ENCODE measurements at places on chromosomes 2 and 18.

DNA sequence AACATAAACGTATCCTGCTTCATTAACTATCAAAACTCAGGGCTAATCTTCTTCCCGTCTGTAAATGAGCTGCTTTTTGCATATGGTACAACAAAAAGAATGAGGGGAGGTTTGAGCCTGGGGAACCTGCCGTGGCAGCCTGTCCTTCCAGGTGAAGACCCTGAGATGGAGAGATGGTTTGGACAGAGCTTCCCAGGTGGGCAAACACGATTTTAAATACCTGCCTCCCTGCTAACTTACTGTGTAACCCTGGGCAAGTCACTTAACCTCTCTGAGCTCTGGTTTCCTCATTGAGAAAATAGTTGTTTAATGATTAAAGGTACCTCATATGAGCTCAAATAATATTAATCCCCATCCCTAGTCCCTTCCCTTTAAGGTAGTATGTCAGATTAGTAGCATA, 9.0 kb downstream of the EMX1 start:
- DNase-seq, result no peak

DNA sequence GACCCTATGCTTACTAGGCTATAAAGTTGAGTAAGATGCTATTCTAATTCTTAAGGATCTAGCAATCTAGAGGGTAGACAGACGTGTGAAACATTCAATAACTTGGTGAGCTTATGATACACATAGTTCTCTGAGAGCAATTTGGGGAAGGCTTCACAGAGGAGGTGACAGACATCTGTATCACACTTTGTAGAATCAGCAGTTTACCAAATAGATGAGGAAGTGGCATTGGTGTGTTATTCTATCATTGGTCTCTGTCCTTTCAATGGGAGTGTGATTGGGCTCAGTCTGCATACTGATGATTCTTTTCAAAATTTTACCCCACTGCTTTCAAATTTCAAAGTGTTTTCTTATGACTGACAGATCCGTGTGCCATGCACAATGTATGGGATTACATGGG, 47.0 kb upstream of the TMEM178A start:
- DNase-seq, result no peak

DNA sequence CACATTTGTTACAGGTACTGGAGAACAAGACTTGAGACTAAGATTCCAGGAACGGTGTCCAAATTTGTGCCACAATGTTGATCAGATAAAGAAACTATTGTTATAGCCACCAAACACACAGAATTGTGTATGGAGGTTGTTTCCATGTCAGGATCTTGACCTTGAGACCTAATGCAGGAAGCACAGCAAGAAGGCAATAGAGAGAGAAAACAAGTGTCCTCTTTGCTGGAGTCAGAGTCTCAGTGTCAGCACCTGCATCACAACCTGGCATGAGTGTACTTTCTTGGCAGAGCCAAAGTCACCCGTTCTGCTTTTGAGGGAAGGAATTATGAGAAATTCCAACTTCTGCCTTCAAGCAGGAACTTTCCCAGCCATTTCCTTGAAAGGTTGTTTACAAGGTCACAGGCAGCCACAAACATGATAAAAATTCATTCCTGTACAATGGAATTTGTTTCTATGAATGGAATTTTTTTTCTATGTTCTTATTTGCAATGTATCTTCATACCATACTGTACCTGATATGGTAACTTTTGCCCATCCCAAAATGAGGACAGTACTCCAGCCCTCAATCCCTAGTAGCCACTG, 118.4 kb downstream of the PKP4 start:
- DNase-seq, result no peak

GRCh38 chr2:83782122-83782521, 677.0 kb downstream of the SUCLG1 start:
- DNase-seq, result no peak

DNA sequence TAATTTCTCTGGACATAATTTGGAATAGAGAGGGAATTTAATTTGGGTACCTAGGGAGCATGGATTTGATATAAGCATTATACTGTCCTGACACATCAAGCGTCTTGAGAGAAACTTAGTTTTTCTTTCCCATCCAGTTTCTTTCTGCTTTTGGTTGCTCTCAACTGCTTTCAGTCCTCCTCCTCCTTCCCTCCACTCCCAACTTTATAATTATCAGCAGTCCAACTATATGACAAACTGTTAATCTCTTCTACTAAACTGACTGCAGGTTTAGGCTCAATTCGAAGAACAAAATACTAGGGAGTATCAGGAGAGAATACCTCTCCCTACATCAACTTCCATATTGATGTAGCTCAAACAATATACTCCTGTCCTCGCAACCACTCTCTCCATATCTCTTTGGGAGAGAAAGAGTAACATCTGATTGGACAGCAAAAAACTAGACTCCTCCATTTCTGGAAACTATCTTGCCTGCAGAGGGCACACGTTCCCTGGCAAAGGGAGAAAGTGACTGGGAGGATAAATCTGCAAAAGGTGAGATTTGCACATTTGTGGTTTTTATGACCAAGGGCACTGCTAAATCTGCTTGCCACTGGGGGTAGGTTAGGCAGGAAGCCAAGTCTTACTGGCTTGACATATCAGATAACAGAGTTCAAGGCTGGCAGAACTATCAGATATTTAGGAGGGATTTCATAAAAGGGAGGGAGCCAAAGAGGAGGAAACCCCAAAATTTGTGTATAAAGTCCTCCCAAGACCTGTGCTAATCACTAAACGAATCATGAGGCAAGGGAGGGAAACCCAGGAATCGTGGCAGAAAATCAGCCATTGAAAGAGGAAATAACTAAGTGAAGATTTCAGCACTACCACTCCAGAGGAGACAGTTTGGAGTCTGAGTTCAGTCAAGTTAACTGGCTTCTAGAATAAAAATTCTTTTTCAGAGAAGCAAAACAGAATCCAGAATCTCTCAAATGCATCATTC, 40.0 kb downstream of the ICA1L start:
- no peak for DNase-seq

DNA sequence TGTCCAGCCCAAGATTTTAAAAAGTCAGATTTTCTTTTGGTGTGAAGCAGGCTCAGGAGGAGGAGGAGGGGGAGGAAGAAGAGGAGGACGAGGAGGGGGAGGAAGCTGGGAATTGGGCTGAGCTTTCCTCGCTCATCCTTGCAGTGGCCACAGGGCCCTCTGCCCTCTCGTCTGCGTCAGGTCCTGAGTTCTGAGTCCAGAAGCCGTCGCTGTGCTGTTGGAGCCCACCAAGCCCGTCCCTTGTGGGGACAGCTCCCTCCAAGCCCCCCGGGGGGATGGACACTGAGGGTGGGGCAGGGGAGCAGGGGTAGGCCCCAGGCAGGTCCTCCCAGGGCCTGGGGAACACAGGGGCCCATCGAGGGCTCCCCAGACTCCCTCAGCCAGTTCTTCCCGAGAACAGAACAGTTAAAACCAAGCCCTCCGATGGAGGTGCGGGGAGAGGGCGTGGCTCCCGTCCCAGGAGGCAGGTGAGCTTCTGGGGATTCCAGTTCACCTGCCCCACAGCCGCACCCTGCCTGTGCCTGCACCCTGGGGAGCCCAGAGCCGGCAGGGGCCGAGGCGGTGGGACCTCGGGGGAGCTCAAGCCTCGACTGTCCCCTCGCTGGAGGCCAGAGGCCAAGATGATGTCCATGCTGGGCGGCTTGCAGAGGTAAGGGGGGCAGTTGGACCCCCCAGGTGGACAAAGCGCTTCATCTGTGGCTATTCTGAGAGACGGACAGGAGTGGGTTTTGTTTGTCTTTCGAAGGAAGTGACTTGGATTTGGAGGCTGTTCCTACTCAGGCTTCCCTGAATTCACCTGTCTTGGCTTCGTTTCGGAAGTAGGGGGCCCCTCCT, at the start of gene GAL3ST2:
GAL3ST2 (plus strand) TSS at position 487 of the 834 bp plus-strand sequence; CDS start at position 621, 134 bp downstream.
- DNase-seq, result no peak

DNA sequence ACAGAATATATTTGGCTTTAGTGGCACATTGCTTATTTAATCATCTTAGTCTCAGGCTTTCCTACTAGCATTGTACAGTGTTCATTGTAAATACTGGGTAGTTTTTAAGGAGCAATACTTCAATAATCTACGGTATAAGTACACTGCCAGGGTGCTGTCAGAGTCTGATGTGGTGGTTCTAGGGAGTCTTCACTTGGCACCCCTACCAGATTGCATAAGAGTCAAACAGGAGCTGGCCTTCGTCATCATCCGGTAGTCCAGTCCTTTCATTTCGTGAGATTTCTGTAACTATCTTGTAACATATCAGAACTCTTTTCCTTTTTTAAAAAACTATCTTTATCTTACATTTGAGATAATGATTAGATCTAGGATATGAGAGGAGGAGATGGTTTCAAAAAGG, 91.1 kb downstream of the ZNF532 start:
- no peak for DNase-seq

- DNase-seq, result peak; percentile 59
These were observed 67.8 kb downstream of the MYT1L start for GRCh38 chr2:2263196-2263829.

DNA sequence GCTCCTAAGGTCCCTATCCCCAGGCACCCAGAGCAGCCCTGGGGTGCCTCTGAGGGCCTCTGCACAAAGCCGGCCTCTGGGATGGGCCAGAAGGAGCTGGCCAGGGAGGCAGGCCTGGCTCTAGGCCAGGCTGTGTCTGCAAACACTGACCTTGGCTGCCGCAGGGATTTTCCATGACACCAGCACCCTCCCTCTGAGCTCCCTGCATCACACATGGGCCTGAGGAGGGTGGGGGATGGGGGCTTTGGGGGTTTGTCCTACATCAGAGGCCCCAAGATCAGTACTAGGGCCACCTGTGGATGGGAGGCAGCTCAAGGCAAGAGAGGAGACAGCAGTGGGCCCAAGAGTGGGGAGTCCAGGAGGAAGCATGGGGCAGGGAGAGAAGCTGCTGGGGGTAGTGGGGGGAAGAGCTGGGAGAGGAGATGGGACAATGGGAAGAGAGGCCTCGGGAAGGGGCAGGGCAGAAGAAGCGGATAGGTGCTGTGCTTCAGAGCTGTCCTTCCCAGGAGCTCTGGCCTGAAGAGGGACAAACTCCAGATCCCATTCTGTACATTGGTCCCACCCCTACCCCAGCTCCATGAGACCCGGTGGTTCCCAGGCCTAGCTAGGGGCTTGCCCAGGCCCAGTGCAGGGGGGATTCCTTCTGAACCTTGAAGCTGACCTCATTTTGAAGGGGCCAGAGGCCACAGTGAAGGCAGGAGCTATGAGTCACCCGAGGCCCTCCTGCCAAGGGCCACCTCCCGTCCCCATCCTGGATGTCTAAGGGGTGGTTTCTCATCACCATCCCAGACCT, 28.0 kb downstream of the KCNK3 start:
- DNase-seq, result peak; percentile 92

DNA sequence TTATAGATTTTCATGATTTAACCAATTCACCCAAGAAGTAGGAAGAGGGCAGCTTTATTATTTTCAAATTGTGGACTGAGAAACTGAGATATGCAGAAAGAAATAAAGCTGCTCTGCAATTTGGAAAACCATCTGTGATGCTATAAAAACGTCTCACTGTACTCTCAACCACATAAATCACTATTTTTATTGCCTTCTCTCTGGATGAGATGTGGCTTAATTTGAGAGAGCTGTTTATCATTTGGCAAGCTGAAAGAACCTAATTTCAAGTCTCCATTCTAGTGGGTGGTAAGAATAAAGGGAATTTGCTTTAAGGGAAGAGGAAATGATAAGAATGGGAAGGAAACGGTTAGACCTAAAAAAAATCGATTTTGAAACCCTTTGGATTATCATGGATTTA, 49.9 kb upstream of the CYP1B1 start:
- DNase-seq, result no peak

DNA sequence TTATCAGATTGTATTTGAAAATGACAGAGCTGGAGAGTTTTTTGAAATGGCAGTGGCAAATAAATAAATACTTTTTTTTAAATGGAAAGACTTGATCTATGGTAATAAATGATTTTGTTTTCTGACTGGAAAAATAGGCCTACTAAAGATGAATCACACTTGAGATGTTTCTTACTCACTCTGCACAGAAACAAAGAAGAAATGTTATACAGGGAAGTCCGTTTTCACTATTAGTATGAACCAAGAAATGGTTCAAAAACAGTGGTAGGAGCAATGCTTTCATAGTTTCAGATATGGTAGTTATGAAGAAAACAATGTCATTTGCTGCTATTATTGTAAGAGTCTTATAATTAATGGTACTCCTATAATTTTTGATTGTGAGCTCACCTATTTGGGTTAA, 30.9 kb downstream of the CD28 start:
- no peak for DNase-seq

GRCh38 chr18:58953627-58954026, 89.0 kb downstream of the ZNF532 start:
- no peak for DNase-seq

GRCh38 chr2:168929031-168929430, 27.9 kb downstream of the G6PC2 start:
- no peak for DNase-seq

DNA sequence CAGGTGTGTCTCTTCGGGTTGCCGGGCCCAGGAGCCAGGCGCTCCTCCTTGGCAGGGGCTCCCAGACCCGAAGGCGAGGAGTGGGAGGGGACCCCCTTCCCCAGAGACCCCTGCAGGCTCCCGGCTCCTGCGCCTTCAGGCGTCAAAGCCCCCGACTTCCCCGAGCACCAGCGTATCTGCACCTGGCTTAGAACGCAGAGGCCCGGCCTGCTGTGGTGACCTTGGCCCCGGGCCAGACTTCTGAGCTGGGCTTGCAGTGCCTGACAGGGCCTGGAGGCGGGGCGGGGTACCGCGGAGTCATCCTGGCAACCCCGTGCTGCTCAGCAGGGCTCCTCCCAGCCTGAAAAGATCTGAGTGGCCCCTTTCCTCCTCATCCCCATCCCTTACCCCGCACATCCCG, 27.0 kb downstream of the SKA1 start:
- DNase-seq, result no peak

GRCh38 chr2:172722481-172722880, 13.2 kb upstream of the RAPGEF4 start:
- DNase-seq, result no peak

GRCh38 chr2:29130295-29130694, 15.1 kb downstream of the CLIP4 start:
- DNase-seq, result no peak

DNA sequence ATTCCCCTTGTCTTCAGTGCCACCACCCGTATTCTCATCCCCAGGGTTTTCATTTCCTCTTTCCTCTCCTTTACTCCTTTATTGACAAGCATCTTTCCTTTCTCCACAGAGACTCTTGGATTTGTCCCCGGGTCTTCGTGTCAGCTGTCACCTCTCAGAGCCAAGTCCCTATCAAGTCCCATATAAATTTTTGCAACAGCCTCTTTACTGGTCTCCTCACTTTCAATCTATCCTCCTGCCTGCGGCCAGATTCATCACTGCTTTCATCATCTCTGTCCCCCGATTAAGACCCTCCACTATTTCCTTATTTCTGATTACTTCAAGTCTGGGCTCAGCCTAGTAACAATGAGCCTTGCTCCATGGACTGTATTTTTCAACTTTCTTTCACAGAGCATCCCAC, 113.8 kb downstream of the CTAGE1 start:
- DNase-seq, result no peak

GRCh38 chr2:121192576-121192975, 92.4 kb downstream of the TFCP2L1 start:
- DNase-seq, result no peak

GRCh38 chr2:45674035-45674816, 22.8 kb downstream of the PRKCE start:
- DNase-seq, result no peak

- DNase-seq, result peak; percentile 72
These were observed 239.8 kb downstream of the SEPTIN10 start for GRCh38 chr2:109373791-109374547.

GRCh38 chr2:217612920-217613319, 389.9 kb downstream of the TNS1 start:
- no peak for DNase-seq
